ENCODE measurements at places on chromosomes 13 and 19. TPM values are rescaled to one million over a fixed set of nuclear protein-coding genes. Genes with fewer than 3 reads are reported as not detected.
A peak's percentile ranks its signal among the peaks of the same experiment; 100 is the strongest.

- DNase-seq = peak; percentile 40
Measured at GRCh38 chr13:90867336-90867683, 480.2 kb upstream of the MIR17HG start.

DNA sequence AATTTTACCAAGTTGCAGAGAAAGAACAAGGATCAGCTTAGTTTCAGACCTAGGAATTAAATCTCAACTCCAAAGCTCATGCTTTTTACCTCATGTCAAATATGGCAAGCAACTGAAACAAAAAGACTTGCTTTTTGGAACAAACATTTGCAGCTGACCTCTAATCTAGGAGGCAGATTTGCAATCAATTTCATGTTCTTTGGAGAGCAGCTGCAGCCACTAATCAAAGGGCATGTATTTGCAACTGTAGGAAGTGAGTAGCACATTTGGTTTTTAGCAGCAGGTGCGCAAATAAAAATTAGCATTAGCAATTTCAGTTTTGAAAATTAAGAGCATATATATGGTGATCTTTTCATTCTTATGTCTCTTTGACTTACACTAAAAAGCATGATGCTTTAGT lies 459.3 kb upstream of the SLC10A2 start:
- DNase-seq = no peak

The PLPP2 gene
- total RNA-seq = 46.3 TPM

- DNase-seq = no peak
Measured at GRCh38 chr19:18655173-18655844, 18.5 kb downstream of the KLHL26 start.

The KLF2 gene
- total RNA-seq = 2.7 TPM

DNA sequence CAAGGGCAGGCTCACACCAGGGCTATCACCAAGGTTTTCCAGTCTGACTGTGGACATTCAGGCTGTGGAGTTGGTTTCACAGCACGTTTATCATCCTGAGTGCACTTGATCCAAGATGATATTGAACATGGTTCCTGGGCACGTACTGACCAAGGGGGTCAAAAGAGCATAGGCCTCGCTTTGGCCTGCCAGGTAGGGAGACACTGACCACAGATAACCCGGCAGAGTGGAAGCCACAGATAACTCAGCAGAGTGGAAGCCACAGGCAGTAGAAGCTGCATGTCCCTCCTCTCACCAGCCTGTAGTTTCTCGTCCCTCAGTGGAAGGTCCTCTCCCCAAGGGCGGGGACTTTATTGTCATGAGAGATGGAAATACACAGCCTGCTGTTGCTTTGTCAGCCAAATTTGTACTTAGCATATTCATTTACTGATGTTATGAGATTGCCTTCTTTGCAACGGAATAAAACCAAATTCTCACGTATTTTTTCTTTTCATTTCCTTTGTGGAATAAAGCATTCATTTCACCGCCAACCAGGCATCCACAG lies 8.8 kb upstream of the KRTDAP start:
- no peak for DNase-seq

- no peak for DNase-seq
Measured at GRCh38 chr13:84481958-84482357, 599.7 kb upstream of the SLITRK1 start.

The CGB2 gene
- total RNA-seq = not detected

DNA sequence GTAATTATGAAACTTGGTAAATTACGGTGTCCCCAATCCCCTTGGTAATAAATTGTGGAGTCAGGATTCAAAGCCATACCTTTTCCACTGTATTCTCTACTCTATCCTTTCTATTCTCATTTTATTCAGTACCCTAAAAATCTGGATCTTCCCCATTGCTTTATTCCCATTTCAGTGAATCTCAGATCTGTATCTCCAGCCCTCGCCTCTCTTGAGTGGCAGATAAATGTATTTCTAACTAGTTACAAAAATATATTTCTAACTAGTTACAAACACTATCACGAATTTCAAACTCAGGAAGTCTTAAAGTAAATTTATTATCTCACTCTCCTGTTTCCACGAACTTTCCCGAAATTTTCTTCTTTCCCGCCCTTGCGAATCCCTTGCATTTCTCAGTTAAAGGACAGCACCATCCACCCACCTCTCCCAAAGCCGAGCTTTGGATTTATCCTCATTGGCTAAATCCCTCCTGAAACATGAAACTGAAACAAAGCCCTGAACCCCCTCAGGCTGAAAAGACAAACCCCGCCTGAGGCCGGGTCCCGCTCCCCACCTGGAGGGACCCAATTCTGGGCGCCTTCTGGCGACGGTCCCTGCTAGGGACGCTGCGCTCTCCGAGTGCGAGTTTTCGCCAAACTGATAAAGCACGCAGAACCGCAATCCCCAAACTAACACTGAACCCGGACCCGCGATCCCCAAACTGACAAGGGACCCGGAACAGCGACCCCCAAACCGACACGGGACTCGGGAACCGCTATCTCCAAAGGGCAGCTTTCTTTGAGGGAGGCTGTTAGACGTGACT lies 164.3 kb upstream of the PABPC3 start:
- DNase-seq = no peak

The DCT gene
- total RNA-seq = not detected

- DNase-seq = no peak
Measured at GRCh38 chr19:9620842-9621155, 233 bp downstream of the ZNF561 start.

DNA sequence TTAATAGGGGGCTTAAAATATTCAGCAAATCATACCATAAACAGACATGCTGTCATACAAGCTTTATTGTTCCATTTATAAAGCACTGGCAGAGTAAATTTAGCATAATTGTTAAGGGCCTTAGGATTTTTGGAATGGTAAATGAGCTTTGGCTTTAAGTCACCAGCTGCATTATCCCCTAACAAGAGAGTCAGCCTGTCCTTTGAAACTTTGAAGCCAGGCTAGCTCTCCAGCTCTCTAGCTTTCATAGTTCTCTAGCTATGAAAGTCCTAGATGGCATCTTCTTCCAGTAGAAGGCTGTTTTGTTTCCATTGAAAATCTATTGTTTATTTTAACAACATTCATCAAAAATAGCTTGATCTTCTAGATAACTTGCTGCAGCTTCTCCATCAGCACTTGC lies 420.8 kb upstream of the GPC6 start:
- DNase-seq = no peak

GRCh38 chr13:27403203-27403678 lies 21.2 kb upstream of the GTF3A start:
- DNase-seq = no peak

DNA sequence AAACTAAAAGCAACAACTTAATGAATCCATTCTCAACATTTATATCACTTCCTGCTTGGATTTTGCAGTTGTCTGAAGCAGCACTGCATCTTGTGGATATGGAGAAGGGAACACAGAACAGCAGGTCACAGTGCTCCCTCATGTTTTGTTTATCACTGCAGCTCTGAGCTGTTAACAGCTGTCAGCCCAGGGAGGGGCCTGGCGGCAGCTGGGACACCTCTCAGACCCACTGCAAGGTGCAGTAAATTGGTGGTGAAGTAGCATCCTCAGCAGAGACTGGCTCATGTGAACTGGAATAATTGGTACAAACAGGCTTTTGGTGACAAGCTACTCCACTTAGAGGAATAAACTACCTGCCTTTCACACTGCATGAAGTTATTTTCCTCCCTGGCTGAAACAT lies 170.4 kb downstream of the LIG4 start:
- DNase-seq = no peak

DNA sequence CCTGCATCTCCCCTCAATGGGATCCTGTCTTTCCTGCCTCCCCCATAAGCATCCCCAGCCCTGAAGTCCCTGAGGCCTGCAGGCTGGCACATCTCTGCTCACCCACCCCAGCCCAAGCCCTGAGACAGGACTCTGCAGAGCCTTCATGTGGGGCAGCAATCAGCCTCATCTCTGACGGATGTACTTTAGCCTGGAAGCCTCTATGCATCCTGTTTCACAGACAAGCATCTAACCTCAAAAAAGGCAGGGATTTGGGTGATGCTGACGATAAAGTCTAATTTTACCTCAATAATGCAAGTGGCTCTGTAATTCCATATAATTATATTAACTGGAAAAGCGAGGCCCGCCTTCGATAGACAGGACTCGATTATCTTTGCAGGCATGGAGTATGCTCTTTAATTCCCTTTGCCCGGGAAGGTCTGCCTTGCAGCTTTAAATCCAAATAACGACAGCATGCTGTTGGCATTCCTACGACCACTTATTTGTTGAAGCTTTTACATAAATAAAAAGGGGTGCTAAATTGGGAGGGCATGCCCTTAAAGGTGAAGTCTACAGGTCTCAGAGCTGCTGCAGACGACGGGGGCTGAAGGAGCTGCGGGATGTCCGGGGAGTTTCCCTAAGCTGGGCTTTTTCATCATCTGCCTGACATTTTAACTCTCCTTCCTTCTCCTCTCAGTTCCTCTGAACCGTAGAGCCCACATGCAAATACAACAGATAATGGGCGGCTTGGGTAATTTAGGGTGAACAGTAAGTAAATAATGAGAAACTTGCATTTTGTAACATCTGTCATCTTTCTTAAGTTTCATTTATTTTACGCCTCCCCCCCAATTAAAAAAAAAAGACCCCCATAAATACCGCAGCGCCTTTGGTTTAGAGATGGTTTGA lies 211.5 kb downstream of the URI1 start:
- no peak for DNase-seq

- DNase-seq = no peak
Measured at GRCh38 chr13:74169676-74170075, 35.5 kb upstream of the KLF12 start.

The LATS2 gene
- total RNA-seq = 15.2 TPM

GRCh38 chr13:79398915-79399314 lies 7.1 kb downstream of the RBM26 start:
- no peak for DNase-seq

DNA sequence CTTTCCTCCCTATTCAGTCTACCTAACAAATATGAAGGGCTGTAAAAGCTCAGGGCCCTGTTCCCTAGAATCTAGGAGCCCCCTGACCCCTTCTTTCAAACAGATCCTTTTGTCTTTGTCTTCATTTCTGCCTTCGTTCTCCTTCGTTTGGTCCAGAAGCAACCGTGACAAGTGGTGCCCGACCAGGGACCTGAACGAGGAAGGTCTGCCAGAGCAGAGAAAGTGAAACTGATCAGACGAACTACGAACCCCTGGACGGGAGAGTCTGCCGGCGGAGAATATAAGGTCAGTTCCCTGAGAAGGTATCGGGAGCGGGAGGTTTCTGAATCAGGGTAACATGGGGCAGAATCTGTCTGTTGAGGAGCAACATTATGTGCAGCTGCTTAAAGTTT lies 751 bp downstream of the ERVK3-1 start:
- DNase-seq = no peak

The NOTCH3 gene
- 203 TPM for total RNA-seq

DNA sequence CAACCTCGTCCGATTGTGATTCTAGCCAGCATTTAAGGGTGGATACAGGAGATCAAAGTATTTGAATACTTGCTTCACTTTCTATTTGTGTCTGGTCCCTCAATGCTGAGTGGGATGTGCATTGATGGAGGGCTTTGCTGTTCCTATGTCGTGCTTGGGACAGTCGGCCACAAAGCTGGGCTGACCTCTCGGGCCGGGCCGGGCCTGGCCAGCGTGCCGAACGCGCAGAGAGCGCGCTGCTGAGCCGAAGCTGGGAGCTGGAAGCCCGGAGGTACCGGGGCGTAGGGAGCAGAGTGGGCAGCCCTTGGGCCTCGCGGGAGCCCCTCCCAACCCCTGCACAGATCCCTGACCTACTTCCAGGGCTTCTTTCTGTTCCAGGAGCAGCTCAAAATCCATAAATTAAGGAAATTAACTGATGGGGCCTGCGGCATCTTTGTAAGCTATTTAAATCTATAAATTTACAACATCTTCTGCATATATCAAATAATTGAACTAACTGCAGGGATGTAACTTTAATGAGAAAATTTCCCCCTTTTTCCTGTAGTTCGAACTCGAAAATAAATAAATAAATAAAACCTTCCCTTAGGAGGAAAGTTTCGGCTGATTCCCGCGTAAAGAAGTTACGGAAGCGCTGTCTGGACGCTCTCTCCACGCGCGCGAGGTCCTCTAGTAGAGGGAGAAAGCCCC lies 1.8 kb upstream of the KCTD15 start:
- DNase-seq = no peak

- no peak for DNase-seq
Measured at GRCh38 chr13:91085127-91085526, 262.4 kb upstream of the MIR17HG start.

The DOCK9 gene
- total RNA-seq = 35.7 TPM

The ATP1A3 gene
- 0.29 TPM for total RNA-seq

GRCh38 chr19:6233827-6234511 lies 45.8 kb downstream of the MLLT1 start:
- no peak for DNase-seq

DNA sequence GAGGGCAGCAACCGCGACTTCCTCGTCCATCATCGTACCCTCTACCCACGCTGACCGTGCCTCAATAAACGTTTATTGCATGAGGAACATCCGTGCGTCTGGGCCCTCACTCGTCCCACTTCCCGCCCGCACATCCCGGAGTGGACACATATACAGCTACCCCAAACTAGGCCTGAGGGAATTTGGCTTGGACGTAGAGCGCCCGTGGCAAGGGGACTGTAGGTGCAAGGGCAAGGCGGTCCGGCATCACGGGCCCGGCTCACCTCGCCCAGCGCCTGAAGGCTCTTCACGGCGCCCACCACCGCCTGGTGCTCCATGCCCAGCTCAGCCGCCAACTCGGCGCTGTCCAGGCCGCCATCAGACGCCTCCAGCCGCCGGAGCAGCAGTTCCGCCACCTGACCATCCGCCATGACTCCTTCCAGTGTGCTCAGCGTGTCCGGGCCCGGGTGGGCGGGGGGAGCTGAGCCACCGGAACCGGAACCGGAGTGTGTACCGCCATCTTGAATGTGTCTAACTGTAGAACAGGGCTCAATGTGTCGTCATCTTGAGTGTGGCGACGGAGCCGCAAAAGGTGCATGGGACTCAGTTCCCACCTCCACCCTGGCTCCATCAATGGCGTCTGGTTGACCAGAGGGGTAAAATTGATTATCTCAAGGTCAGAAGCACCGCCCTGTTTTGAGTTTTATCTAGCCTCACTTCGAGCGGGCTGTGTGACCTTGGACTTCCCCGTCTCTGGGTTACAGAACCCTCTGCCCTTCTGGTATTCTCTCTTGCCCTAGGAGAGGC lies at the start of gene FARSA:
TSS of gene FARSA (minus strand) at position 425 of the 786 bp plus-strand sequence. CDS start at position 410, 15 bp downstream.
- DNase-seq = peak; percentile 77

- DNase-seq = no peak
Measured at GRCh38 chr19:38741670-38742069, 2.6 kb downstream of the CAPN12 start.

DNA sequence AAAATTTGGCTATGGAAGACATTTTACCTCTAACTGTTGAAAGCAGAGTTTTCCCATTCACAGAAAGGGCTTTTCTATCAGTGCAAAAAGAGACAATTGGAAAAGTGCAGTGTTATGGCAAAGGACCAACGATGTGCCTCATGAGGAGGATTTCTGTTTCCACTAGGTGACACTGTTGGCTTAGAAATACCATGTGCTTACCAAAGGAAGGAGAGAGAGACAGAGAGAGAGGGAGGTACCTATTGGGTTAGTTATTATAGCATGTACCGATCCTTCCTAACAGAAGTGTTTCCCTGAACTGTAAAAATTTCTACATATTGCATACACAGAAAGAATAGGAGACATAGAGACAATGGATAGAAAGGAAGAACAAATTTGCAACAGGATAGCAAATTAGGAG lies 23.9 kb upstream of the PSG4 start:
- DNase-seq = no peak
